ENCODE measurements at places on chromosomes 11 and 22.

- no peak for DNase-seq
Observed at GRCh38 chr11:115333121-115333520, 171.1 kb downstream of the CADM1 start.

- DNase-seq: no peak
Observed at GRCh38 chr11:72630104-72630852, 43.9 kb downstream of the PDE2A start.

DNA sequence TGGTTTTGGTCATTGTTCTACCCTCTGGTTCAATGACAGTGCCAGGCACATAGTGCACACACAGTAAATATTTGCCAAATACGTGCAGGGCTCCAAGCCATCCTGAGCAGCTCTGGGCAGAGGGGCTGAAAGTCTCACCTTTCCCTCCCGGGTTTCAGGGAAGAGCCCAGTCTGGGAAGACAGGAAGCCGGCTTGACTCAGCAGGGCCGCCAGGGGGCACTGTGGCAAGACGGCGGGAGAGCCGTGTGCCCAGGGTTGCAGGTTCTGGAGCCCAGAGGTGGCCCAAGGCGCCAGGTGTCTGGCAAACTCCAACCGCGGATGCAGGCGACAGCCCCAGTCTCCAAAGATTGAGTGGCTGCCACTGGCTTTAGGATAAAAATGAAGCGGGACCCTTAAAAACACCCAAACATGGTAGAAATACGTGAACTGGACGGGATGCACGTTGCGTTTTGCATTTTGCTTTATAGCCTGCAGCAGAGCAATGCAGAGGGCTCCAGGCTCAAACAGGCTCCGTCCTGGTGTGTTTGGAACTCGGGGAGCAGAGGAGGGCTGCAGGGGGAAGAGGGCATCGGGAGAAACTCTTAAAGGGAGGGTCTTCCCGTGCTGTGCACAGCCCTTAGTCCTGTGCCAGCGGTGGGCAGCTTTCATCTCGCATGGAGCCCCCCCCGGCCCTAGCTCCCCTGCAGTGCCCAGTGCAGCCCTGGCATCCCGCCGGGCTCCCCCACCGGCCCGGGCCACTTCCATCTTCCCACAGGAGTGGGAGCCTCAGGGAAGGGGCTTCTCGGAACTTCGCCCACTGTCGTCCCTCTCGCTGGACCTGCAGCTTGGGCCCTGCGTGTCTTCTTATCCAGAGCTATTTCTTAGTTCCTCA, 10.7 kb downstream of the KRTAP5-5 start:
- no peak for DNase-seq

DNA sequence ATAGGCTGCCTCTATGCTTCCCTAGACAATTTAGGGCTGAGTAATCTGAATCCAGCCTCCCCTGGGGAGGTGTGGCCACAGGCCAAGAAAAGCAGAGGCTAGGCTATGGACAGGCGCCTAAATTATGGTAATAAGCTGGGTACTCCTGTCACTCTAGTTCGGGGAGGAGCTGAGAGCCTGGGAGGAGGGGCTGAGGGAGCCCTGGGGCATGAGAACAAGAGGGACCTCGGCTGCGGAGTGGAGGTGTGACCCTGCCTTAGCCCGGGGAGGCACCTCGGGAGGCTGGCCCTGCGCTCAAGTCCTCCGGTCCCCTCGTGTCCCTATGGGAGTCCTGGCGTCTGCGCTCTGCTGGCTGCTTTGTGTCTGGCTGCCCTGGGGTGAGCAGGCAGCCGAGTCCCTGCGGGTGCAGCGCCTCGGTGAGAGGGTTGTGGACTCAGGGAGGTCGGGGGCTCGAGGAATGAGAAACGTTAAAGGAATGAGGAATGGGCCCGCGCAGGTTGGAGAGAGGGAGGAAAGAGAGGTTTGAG, at the start of gene OTOG:
TSS of gene OTOG (plus strand) at position 209 of the 527 bp plus-strand sequence. CDS start at position 323, 114 bp downstream.
- DNase-seq: no peak

GRCh38 chr11:102553835-102554282, 23.3 kb upstream of the MMP7 start:
- no peak for DNase-seq
